CD4-positive, alpha-beta T cell treated with Interferon gamma for 1 hour (primary cell): ENCODE measurements at places on chromosomes 4 and X.

- DNase-seq: no peak
Observed at GRCh38 chrX:97199501-97199900, 315.8 kb downstream of the RPA4 start.

DNA sequence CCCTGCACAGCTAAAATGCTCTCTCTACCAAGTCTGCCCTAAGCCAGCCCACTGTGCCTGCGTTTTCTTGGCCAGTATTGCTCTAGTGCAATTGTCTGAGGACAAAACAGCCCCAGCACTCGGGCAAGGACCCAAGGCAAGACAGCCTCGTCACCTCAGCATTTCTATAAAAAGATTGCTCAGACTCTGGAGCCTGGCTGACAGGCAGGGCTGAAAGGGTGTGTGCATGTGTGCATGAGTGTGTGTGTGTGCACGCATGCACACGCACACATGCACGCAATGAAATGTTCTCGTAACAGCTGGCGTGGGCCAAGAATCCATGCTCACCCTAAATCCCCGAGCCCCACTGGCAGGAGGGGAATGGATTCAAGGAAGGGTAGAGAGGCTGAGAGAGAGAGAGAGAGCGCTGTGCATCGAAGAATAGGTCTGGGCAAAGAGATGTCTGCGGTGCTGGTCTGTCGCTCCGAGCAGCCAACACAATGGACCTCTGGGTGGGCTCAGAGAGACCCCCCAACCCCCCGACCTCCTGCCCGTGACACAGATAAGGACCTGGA is 579.2 kb downstream of the BCOR start:
- DNase-seq: no peak

DNA sequence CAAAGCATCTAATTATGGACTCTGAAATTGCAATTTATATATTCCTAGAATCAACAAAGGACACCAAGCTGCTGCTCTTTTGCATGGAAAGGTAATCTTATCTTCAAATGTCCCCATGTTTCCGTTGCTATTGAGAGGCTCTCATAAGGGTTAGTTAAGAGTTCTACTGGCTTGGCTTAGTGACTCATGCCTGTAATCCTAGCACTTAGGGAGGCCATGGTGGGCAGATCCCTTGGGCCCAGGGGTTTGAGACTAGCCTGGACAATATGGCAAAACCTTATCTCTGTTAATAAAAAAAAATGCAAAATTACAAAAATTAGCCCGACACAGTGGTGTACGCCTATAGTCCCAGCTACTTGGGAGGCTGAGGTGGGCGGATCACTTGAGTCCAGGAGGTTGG is 93.4 kb upstream of the RAPGEF2 start:
- DNase-seq: no peak

GRCh38 chrX:72271812-72272211 is 5.2 kb downstream of the RPS4X start:
- no peak for DNase-seq

DNA sequence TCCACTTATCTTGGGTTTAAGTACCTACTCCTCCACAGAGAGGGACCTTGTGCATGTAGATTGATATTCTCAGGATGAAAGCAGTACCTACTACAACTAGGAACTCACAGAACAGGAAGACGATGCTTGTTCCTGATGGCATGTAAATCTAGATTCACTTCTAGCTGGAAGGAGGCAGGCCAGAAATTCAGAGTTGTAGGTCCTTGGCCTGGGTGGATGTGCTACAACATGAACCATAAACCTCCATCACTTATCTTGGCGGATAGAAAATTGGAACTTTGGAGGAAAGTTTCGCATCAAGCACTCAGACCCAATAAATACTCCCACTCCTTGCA is 9.3 kb upstream of the SMIM20 start:
- no peak for DNase-seq

DNA sequence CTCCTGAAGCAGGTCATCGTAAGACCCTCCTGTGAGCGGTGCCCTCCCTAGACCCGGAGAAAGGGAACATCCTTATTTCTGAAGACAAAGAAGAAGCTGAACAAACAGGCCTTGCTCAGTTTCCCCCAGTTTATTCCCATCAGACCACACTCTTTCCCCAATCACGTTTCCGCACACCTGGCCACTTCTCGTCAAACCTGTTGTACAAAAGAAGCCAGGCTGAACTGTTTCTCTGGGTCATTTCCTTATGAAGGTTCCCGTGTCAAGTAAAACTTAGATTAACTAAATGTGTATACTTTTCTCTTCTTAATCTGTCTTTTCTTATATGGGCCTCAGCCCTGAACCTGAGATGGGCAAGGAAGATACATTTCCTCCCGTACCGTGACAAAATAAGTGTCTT is 111.6 kb upstream of the ENPP6 start:
- DNase-seq: no peak

DNA sequence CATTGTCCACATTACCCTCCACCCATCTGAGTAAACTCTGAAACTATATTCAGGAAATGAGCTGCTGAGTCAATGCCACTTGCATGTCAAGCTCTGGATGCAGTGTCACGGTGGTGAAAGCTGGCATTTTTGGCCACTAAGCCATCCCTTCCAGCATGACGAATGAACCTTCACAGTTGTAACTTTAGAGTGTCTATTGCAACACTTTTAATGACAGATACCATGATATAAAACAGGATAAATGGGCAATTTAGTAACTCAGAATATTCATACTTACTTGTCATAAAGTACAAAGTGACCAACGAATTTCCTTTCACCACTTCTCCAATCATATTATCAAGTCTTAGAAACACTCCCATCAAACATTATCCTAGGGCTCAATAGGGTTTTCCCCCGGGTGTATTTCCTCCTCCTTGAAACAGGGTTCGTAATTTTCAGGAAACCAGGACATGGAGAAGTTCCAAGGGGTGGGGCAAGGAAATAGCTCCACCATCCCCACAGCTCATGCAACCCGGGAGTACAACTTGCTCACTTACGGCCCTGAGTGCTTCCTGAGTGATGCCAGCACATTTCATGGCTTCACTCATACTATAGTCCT is 73.1 kb downstream of the MTHFD2L start:
- DNase-seq: peak; percentile 60

DNA sequence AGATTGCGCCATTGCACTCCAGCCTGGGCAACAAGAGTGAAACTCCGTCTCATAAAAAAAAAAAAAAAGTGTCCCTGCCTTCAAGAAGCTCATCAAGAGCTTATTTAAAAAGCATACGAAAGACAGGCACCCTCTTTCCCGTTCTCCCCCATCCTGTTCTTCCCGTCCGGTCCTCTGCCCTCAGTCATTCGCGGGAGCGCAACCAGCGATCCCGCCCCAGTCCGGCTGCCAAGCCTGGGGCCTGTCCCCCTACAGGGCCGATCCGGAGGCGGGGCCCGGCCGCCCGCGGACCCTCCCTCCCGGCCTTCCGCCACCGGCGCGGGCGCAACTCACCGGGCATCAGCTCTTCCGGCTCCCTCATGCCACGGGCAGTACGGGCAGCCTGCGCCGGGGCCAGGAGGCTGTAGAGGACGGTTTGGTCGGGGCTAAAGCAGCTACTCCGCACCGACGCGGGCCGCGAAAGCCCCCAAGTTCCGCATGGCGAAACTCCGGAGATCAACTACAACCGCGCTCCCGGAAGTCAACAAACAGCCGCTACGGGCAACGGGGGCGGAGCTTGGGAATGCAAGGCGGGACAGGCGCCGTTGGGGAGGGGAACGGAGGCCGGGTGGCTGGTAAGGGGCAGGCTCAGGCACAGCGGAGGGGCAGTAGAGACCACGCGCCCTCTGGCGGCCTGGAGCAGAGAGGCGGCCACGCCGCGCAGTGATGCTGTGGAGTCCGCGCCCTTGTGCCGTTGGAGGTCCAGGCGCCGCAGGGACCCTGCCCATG is at the start of gene RPGR:
Gene RPGR (minus strand): TSS at position 503 of the 768 bp plus-strand sequence. CDS start 142 bp downstream, at position 361.
- DNase-seq: peak; percentile 94

- DNase-seq: no peak
Observed at GRCh38 chrX:15616531-15616930, 15.8 kb upstream of the ACE2 start.

GRCh38 chrX:130531066-130531465 is 129.3 kb downstream of the RBMX2 start:
- DNase-seq: no peak

GRCh38 chrX:3268829-3269228 is 77.6 kb downstream of the MXRA5 start:
- DNase-seq: no peak

DNA sequence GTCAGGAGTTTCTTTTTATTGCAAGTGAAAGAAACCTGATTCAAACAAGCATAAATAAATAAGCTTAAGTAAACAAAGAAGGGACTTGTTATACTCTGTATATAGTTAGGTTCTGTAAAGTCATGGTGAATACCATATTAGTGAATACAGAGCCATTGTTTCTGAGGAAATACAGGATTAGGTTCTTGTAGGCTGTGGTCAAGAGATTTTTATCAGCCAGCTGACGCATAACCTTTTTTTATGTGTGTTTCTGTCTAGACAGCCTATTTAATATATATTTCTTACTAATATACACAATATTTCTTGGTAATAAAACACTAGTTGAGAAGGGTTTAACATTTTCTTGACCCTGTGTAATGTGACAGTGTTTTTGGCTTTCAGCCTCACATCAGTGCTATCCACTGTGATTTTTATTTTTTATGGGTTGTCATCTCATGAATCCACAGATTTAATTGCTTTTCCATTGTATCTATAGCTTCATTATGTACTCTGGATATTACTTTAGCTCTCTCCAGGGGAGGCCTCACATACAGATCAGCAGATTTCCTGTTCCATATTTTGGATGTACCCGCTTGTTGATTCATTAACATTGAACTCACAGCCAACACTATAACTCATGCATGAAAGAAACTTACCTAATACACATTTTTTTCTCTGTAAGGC is 8.0 kb downstream of the HERC3 start:
- DNase-seq: no peak

GRCh38 chr4:6239968-6240367 is 29.7 kb upstream of the WFS1 start:
- no peak for DNase-seq

GRCh38 chr4:52425751-52426326 is 233.3 kb downstream of the USP46 start:
- no peak for DNase-seq

DNA sequence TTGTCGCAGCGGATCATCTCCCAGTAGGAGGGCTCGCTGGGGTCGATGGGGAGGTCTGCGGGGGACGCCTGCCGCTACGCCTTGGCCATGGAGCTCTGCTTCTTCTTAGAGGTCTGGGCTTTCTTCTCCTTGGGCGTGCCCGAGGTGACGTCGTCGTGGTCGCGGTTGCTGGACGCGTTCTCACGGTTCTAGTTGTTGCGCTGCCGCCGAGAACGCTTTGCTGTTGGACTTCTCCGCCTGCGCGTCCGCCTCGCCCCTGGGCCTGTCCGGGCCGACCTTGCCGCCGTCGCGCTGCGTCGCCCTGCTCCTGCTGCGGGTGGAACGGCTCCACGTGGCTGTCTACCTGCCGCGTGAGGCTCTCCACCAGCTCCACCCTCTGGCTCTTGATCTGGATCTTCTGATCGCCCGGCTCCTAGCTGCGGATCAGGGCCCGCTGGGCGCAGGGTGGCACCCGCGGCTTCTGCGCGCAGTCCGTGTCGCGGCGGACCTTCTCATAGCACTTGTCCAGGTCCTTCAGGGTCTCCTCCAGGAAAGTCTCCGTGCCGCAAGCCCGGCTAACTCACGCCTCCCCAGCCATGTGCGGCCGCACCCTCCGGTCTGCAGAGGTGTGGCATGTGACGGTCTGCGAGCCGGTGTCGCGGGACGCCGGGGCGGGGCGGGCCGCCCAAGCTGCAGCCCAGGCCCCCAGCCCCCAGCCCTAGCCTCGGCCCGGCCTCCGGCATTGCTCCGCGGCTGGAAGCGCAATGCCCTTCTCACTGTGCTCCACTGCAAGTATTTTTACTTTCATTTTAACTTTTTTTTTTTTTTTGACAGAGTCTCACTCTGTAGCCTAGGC is 40.5 kb upstream of the OGT start:
- peak; percentile 57 for DNase-seq

DNA sequence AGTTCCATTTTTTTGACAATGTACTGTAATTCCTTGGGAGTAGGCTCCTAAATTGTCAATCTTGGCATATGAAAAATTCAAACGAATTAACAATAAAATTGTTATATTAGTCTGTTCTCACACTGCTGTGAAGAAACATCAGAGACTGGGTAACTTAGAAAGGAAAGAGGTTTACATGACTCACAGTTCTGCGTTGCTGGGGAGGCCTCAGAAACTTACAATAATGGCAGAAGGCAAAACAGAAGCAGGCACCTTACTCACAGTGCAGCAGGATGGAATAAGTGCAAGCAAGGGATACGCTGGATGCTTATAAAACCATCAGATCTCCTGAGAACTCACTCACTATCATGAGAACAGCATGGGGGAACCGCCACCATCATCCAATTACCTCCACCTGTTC is 246.4 kb upstream of the TRAM1L1 start:
- no peak for DNase-seq

DNA sequence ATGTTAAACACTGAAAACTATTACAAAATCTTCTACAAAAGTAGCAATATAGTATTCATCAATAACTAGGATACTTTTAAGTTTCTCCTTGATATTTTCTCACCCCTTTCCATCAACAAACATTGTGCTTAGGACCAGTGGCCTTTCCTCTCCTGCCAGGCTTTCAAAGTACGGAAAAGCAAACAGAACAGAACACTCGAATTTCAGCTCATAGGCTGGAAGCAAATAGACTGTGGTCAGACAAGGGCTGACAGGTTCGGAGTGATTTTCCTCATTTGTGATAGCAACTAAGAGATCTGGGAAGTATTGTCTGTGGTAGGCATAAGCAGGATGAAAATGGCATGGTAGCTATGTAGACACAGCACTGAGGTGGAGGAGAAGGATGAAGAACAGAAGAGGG is 68.6 kb upstream of the SORBS2 start:
- no peak for DNase-seq

DNA sequence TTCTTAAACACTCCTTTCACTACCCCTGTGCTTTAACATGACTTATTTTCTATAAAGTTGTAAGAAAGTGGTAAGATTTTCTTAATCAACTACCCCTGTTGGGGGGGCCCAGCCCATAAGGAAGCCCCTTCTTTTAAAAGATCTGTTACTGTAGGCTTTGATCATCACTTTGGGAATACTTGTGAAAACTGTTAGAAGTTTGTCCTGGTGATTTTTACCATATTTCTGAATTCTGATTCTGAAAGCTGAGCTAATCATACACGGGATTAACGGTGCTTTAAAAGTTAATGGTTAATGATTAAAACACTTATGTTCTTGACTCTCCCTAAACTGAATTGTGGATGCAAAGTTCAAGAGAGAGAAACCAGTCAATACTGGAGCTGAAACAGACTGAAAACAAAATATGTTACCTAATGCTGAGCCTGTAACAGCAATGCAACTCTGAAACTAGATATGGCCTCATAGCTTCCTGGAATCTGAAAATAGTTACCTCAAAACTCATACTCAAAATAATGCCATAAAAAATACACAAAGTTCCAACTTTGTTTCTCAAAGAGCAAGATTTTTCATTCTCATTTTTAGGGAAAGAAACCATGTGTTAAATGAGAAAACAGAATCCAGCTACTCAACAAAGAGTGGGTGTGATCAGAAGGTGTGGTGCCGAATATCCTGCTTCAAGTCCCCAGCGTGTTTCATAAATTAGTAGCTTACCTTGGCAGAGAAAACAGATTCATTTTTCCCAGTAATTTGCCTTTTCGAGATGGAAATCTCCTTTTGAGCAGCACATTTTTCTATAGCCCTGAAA is 31.6 kb downstream of the ADH7 start:
- no peak for DNase-seq

- DNase-seq: no peak
Observed at GRCh38 chr4:106140601-106141000, 175.4 kb downstream of the TBCK start.
